ENCODE measurements at places on chromosomes 2 and 18.

DNA sequence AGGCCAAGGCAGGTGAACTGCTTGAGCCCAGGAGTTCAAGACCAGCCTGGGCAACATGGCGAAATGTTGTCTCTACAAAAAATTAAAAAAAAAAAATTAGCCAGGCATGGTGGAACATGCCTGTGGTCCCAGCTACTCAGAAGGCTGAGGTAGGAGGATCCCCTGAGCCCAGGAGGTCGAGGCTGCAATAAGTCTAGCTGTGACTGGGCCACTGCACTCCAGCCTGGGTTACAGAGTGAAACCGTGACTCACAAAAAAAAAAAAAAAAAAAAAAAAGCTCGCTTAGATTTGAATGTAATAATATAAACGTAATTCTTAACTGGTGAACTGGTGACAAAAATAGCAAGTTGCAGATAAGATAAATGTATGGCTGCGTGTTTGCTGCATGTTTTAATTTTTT is 56.5 kb downstream of the TFCP2L1 start:
- DNase-seq = no peak

- no peak for DNase-seq
Observed at GRCh38 chr2:150472511-150472899, 15.0 kb downstream of the RND3 start.

- no peak for DNase-seq
Observed at GRCh38 chr18:36186461-36187192, 670 bp upstream of the MOCOS start.

DNA sequence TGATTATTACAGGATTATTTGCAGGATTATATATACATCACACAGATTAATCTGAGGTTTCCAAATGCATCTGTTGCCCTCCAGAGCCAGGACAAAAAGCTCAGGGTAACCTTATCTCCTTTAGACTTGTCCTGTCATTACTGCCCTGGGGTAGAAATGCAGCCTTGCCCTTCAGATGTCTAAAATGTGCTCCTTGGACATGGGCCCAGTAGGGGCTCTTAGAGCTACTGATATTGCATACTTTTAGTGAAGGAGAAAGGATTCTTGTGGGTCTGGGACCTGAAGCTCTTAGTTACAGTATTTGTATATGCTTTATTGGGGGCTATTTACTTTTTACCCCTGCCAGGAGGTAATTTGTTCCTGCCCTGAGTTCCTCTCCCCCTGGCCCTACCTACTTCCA is 56.1 kb downstream of the PRKRA start:
- DNase-seq = no peak

- no peak for DNase-seq
Observed at GRCh38 chr2:54578648-54579045, 122.5 kb downstream of the SPTBN1 start.

Data from activated T-helper 1 cell treated with anti-CD3 and anti-CD28 coated beads, Interleukin-2, amount 50 U/mL, for 16 hours (primary cell).